ENCODE measurements at places on chromosomes 1 and 21.

DNA sequence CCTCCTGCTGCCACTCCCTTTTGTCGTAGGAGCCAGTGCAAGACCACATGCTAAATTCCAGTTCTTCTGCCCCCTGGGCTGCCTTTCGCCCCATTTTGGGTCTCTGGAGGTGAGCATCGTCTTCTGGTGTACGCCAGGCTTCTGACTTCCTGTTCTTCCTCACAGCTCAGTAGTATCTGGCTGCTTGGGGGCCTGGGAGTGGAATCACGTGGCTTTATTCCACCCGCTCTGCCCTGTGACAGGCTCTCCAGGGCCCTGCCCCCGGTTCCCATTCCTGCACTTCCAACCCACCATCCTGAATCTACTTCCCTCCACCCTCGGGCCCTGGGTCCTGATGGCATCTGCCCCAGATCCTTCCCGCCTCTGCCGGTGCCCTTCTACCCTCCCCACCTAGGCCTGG, 3.6 kb downstream of the NFASC start:
- DNase-seq, result no peak

DNA sequence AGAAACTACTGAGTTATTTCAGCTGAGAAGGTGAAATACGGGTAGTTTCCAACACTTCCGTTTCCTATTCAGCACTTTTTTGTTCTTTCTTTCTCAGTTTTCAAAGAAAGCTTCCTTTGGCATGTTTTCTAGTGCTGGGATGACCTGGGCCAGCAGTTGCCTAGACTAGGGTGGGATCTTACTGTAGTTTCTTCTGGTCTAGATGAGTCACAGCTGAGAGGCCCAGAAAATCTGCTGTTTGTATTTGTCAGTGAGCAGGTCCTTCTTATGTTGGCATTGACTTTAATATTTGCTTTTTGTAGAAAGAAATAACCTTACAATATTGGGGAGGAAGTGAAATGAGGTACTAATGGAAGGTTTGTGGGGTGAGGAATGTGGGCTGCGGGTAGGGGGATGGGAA, 22.2 kb downstream of the C1orf21 start:
- DNase-seq, result no peak

GRCh38 chr1:156001662-156002171, 19.0 kb downstream of the SSR2 start:
- DNase-seq, result no peak

- no peak for DNase-seq
These were observed 16.1 kb downstream of the UBIAD1 start for GRCh38 chr1:11289064-11289463.

DNA sequence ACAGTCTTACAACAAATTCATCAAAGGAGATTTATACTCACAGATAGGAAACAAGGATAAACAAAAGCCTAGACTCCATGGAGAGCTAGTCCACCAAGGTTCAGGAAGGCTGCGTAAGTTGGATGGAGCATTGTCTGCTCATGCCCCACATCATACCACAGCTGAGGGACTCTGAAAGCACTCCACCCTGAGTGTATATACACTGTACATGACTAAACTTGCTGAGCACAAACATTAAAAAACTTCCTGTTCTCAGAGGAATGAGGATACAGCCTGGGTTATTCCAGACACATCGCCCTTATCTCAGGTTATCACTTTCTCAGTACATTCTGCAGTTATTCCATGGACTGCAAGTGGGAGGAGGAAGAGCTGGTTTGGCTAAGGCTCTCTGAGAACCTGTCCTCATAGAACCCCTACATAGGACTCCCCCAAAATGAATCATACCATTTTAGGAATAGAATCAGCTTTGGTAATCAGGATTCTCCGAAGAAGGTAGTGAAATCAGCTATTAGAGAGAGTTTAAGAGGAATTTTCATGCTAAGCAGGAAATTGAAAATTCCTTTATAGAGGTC, 58.0 kb upstream of the PRMT6 start:
- DNase-seq, result no peak

DNA sequence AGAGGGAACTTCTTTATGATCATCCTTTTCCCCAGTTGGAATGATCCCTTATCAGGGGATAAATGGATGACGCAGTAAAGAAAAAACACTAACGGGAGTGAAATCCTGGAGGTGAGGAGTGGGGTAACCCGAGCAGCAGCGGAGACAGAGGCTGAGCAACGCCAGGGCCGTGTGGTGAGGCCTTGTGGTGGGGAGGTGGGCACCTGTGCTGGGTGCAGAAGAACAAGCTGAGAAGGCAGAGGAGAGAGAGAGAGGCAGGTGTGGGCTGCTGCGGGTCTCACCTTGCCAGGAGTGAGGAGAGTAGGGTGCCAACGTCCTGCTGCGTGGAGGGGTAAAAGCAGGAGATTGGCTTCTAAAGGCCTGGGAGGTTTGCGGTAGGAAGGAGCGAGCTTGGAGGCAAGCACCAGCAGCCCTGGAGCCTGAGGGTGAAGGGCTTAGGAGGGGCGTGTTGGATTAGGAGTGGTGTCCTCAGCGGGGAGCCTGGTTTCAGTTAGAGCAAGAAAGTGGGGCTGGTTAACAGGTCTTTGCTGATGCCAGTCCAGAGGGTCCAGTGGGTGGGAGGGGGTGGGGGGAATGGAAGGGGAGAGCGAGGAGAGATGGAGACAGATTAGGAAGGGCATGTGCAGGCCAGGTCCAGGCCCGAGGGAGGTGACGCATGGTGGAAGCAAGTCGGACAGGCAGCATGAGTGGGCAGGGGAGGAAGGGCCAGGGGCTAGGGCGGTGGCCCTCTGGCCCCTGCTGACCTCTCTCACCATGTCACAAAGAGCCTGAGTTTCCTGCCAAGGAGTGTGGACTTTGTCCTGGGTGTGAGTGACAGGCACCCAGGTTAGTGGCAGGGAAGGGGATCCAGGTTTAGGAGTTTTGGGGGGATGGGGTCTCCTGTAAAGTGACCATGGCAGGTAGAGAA, 36.7 kb upstream of the LHX4 start:
- DNase-seq, result no peak

DNA sequence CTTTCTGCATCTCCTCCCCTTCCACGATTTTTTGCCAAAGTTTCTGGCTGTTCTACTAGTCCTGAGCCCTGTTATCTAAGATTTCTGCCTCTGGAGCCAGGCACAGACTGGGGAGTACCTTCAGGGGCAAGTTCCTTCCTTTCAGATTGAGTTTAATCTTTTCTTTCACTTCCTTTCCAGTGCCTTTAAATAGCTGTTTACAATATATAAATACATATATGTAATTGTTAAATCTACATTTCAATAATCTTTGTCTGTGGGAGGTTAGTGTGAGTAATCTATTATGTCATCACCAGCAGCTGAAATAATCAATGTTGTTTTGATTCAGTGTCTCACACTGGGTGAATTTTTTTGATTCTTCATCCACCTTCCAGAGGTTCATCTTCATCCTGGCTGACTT, 31.8 kb downstream of the DIPK1A start:
- no peak for DNase-seq
